Natural killer cell (primary cell): ENCODE measurements at places on chromosomes 7 and 10. TPM values are rescaled to one million over a fixed set of nuclear protein-coding genes. Genes with fewer than 3 reads are reported as not detected.

DNA sequence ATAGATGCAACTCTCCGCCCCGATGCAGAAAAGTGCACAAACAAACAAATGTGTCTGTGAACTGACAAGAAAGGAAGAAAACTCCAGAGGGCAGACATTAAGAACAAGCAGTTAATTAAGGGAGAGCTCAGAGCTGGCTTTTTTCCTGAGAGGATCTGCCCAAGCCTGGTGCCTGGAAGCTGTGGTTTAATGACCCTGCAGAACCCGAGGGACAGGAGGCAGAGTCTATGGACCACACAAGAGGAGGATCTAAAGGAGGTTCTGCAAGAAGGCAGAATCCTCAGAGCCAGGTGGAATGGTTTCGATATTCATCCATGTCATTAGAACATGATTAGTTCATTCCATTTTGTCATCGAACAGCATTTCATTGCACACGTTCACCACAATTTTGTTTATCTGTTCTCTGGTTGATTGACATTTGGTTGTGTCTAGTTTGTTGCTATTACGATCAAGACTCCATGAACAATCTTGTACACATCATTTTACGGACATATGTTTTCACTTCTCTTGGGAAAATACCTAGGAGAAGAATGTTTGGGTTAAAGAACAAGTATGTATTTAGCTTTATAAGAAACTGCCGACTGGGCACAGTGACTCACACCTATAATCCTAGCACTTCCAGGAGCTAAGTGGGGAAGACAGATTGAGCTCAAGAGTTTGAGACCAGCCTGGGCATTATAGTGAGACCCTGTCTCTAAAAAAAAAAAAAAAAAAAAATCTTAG is 560.2 kb downstream of the CALN1 start:
- no peak for DNase-seq

GRCh38 chr7:30510124-30511075 is 5.8 kb upstream of the GGCT start:
- peak; percentile 63 for DNase-seq

DNA sequence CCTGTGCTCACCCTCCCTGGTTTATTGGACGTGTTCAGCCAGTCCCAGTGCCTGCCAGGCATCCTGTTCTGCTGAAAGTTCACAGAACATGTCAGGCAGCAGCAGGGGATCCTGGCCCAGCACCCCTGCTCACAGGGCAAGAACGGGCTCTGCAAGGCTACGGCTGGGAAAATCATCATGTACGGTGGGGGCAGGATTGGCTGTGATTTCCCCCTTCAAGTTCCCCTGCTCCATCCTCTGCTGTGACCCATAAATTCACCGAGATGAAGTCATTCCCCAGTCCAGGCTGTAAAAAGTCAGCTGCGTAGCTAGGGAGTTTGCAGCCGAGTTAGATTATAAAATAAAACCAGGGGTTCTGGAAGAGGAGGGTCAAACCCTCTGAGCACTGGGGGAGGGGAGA is 484.1 kb upstream of the ZMIZ1 start:
- no peak for DNase-seq

DNA sequence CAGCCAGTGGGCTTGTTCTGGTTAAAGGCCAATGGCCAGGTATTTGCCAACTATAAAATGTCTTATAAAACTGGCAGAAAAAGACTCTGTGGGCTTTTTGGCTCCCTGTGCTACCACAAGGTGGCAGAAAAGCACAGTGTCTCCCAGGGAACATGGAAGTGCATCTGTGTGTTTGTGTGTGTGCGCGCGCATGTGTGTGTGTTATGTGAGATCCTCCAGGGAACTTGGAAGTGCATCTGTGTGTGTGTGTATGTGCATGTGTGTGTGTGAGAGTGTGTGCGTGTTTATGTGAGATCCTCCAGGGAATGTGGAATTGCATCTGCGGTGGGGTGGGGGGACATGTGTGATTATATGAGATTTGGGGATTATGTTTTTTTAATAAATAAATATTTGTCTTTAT is 30.2 kb upstream of the ABI1 start:
- DNase-seq = peak; percentile 54

GRCh38 chr7:151013733-151014497 is 10.4 kb downstream of the ATG9B start:
- peak; percentile 86 for DNase-seq

- DNase-seq = peak; percentile 4
Measured at GRCh38 chr10:36534471-36535002, 590.9 kb upstream of the ANKRD30A start.

GRCh38 chr7:39324139-39324760 is 242.0 kb upstream of the YAE1 start:
- DNase-seq = no peak

DNA sequence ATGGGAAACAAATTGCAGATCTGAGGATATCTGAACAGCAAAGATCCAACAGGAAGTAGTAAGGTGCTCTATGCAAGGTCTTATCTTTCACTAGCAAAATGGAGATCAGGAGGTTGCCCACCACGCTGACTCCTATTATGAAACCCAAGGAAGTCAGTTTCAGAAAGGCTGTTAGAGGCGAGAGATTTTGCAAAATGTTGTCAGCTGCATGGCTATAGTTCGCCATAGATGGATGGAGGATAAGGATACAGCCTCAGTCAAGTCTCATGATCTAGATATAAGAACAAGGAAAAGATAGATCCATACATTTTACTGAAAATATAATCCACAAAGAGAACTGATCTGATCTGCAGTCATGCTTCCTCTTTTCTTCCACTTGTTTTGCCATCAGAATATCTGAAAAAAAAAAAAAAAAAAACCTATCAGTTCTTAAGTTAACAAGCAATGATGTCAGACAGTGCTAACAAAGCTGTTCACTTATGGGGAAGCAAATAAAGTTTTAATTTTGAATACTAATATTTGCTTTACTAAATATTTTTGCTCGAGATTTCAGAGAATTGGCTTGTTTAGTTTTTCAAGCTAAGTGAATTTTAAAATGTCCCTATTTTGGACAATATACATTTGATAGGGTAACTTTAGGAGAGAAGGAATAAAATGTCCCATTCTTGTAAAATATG is 2.0 kb downstream of the GPR85 start:
- no peak for DNase-seq

DNA sequence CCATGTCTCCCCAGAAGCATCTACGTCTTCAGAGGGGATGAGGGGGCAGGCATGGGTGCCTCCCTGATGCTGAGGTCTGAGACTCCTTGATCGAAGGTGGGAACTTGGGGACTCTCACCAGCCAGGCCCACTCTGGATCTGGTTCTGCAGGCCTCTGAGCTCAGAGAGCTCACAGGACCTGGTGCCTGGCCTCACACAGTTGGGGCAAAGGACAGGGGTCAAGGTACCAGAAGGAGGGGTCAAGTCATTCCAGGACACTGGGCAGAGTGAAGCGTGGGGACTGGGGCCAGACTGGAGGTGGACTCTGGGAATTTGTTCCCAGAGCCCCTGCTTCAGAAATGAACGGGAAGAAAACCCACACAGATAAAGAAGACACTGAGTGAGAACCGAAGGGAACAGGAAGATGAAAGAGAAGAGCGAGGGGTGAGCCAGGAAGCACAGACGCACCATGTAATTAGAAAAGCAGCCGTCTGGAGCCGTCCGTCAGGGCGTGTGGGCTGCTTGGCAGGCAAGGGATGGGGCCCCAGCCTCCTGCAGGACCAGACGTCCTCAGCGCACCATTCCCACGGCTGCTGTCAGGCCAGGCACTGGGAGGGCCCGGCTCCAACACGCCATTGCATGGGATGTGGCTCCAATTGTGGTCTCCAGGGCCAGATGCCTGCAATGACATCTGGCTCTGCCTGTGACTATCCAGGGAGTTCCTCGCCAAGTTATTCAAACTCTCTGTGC is 47.7 kb downstream of the ZCCHC24 start:
- no peak for DNase-seq

DNA sequence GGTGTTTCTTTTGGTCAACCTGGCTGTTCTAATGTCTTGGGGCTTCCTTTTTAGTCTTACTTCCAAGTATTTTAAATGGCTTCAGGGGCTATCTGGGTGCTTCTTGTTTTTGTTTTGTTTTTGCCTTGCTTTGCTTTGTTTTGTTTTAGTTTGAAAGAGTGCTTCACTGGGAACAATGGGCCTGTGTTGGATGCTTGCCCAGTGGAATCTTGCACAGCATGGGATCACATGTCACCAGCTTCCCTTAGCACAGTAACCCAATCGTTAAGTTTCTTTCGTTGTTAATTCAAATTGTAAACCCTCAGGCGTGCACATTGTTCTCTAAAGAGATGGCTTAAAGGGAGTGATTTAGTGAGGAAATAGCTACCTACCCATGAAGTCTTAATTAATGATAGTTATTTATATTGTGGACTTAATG is 8.9 kb downstream of the COL17A1 start:
- DNase-seq = no peak

Gene HTR5A
- not detected for total RNA-seq

Gene FXYD4
- not detected for total RNA-seq

Gene AP1S1
- total RNA-seq = 5.0 TPM

Gene CHST15
- total RNA-seq = 11.9 TPM

Gene NUTM2E
- not detected for total RNA-seq

Gene SH2D4B
- 0.27 TPM for total RNA-seq

Gene MGAM2
- 1.1 TPM for total RNA-seq

Gene ASB10
- total RNA-seq = not detected

Gene SNX10
- 26.8 TPM for total RNA-seq
